ENCODE measurements at places on chromosomes 2 and 18. TPM values are rescaled to one million over a fixed set of nuclear protein-coding genes. Genes with fewer than 3 reads are reported as not detected.

ZNF513 gene
- total RNA-seq = 24.2 TPM

HMSD gene
- not detected for total RNA-seq

ALLC gene
- total RNA-seq = not detected

CHST9 gene
- not detected for total RNA-seq

ELOA2 gene
- not detected for total RNA-seq

NTSR2 gene
- not detected for total RNA-seq

DNA sequence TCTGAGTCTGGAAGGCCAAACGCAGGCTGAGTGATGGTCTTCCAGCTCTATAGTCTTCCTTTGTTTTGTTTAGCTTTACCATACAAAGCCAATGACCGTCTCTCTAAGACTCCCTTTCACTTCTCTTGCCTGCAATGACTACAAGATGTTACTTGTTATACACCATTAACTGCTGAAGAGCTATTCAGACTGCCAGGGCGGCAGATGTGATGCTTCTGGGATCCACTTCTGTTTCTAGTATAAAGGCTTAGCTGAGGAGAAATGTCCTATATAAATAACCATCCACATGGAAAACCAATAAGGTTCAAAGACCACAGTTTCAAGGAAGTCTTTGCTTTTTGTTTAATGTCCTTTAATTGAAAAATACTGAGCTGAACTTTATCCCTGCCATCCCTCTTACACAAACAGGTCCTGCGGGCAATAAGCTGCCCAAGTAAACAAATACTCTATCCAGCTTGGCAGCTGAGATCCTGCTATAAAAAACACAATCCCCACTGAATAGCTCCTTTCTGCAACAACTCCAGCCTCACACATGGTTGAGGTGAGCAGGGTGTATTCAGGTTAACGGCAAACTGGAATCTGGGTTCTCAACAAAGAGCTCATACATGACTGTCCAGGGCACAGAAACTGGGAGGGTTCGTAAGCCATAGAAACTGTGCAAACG is 124.6 kb downstream of the VIT start:
- H3K36me3 ChIP-seq = no peaks in the 10 kb centered on the region
- no peak overlapping the region for H3K4me3 ChIP-seq
- no peak for DNase-seq
- no peak overlapping the region for H3K27ac ChIP-seq
- H3K4me1 ChIP-seq = peaks cover 3% of the 10 kb centered on the region

DNA sequence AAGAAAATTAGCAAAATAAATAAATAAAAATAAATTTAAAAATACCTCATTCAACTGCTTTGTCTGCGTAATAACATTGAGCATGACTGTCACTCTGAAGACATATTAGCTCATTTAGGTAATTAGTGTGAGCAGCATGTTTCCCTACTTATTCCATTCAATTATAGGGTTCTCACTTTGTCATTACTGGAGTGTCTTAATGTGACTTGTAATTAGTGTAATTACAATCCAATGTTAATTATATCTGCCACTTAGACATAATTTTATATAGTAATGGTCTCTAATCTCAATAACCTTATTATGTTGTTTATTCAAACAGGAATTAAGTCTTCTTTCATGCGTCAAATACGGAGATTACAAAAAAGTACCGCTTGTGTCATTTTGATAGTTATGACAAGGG is 893.9 kb upstream of the ACVR2A start:
- no peak overlapping the region for H3K27ac ChIP-seq
- H3K27me3 ChIP-seq = no peaks in the 10 kb centered on the region
- DNase-seq = no peak
- no peaks in the 10 kb centered on the region for H3K36me3 ChIP-seq
- H3K4me1 ChIP-seq = no peaks in the 10 kb centered on the region

DNA sequence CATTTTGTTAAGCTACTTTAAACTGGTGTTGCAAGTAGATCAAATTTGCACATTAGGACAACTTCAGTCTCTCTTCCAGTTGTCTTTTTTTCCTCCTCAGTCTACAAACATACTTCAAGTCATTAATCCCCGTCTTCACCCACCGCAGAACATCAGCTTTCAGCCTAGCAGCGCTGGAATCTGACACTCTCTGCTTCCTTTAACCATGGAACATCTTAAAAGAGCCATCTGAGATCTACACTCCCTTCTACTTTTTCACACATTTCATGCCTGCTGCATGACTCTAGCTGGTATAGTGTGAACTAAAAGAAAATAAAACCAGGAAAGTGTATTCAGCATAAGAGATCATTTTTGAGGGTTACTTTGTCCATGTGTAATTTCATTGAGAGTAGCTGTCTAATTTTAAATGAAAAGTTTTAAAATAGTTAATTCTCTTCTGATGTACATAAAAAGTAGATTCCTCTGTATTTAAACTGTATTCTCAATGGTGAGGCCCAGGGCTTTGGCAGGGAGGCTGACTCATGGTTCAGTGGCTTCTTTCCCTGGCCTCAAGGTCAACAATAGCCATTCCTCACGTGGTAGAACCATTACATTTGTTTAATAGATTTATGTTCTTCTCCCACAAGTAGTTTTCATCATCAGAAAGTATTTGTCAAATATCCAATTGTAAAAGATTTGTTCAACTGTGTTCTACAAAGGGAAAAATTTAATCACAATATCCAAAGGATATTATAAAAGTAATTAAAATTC is 16.5 kb downstream of the SGPP2 start:
- H3K4me1 ChIP-seq = no peaks in the 10 kb centered on the region
- H3K27me3 ChIP-seq = no peaks in the 10 kb centered on the region
- H3K4me3 ChIP-seq = no peak overlapping the region
- H3K27ac ChIP-seq = no peak overlapping the region

DNA sequence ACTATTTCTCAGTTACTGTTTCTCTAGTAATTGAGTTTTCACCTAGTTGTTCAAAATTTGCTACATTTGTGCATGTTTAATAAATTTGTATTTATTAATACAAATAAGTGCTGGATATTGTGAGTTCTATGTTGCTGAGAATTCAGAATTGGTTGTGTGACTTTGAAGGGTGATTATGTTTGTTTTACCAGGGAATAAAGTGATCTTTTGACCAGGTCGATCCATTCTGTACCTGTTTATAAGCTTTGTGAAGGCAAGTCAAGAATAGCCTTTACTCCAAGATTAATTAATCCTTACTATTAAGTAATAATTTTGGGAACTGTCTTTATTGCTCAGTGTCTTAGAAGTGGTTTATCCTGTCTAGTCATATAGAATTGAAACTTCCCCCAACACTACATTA is 230.0 kb upstream of the GYPC start:
- no peak overlapping the region for H3K4me3 ChIP-seq
- H3K4me1 ChIP-seq = no peaks in the 10 kb centered on the region
- H3K27me3 ChIP-seq = no peaks in the 10 kb centered on the region
- DNase-seq = no peak

- no peak for DNase-seq
- no peaks in the 10 kb centered on the region for H3K36me3 ChIP-seq
- H3K27ac ChIP-seq = no peak overlapping the region
- H3K4me1 ChIP-seq = no peaks in the 10 kb centered on the region
- no peaks in the 10 kb centered on the region for H3K27me3 ChIP-seq
- H3K4me3 ChIP-seq = no peak overlapping the region
Measured at GRCh38 chr2:129229196-129229595, 750.3 kb upstream of the RAB6C start.

All from natural killer cell (primary cell).